ENCODE measurements at places on chromosomes 1 and 21. TPM values are rescaled to one million over a fixed set of nuclear protein-coding genes. Genes with fewer than 3 reads are reported as not detected.

APP gene
- 539 TPM for total RNA-seq

COL9A2 gene
- total RNA-seq, result 5.9 TPM

LINGO4 gene
- not detected for total RNA-seq

AIM2 gene
- not detected for total RNA-seq

TRAF3IP3 gene
- total RNA-seq, result 1.6 TPM

IL22RA1 gene
- total RNA-seq, result 0.24 TPM

UQCRHL gene
- 4.1 TPM for total RNA-seq

NAV1 gene
- 48.2 TPM for total RNA-seq

CEP170 gene
- 67.8 TPM for total RNA-seq

IGSF5 gene
- not detected for total RNA-seq

MRPS15 gene
- total RNA-seq, result 140 TPM

LRRN2 gene
- total RNA-seq, result not detected

Data from A673 (cell line).